Fibroblast of skin of scalp (primary cell): ENCODE measurements at places on chromosomes 6 and 20.

DNA sequence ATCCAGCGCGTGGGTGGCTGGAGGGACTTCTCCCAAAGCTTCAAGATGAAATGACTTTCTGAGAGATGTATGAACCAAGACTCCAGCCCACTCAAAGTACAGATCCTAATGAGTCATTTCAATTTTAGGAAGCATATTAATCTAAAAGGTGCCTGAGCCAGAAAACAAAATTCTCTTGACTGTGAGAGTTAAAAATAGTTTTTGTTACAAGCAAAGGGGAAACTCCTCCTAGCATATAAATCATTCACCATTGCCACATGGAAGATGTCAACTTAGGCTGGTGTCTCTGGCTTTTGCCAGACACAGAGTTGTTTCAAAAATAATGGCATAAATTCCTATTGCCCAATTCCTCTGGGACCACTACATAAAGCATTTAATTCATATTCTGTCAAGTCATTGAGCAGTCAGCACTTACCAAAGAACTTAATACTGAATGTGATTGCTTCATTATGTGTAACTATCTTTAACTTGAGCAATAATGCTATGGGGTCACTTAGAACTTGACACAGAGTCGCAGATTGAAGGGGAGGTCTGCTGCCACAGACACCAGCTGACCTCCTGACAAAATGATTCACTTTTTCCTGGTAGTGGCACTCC is 280.6 kb downstream of the SLC35F1 start:
- peak; percentile 36 for DNase-seq

- DNase-seq, result no peak
These were observed 312 bp downstream of the TXNDC5 start for GRCh38 chr6:7910298-7910653.

DNA sequence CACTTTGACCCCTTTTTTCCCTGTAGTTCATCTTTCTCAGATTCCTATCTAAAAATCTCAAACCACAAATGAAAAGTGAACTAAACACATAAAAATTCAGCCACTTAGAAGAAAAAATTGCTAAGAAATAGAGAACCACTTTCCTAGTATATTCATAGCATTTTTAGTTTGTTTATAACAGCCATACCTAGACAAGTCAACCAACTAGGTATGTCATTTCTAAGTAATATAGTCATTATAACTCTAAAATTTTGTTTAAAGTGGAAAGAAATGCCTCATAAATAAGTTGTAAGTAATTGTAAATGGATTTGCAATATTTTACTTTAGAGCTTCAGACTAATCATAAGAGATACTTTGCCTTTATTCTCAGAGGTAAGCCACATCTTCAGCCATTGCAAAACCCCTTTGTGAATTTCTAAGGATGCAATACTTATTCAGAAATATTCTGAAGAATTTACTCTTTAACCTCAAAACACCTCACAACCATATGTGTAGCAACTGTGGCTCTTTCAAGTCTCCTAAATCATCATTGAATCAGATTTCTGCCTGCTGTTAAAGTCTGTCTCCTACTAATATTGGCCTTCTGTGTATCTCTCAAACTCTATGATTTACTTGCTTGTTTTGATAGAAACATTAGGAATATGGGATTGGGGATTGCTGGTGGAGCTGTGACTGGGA is 6.9 kb upstream of the SUMO4 start:
- DNase-seq, result no peak

DNA sequence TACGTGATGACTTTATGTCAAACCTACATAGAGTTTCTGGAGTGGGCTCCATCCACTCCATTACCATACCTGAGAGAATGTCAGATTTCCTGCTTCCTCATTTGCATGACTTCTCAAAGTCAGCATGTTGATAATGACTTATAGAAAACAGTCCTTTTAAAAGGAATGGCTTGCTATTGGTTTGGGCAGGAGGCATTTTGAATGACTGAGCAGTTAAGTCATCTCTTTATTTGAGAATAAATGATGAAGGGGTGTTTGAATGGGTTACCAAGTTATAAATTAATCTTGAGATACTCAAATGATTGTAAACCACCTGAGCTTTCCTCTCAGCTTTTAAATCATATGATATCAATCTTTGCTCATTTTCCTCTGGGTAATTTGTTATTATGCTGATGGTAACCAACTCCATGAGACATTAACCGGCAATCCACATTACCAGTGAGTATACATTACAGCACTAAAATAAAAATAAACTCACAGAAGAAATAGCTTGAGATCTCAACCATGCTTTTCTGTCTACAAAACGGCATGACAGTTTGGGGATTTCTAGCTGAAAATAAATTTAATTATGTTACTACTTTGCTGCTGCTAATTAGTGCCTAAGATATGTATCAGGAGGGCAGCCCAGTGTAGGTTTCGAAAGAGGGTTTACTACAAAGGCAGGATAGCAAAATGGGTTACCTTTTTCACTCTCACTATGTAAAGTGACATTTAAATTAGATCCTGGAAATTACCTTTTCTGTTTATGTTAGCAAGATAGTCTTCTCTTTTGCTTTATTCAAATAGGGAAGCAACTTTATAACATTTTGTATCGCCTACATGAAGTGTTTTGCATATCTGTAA is 78.8 kb downstream of the RPS12 start:
- no peak for DNase-seq

DNA sequence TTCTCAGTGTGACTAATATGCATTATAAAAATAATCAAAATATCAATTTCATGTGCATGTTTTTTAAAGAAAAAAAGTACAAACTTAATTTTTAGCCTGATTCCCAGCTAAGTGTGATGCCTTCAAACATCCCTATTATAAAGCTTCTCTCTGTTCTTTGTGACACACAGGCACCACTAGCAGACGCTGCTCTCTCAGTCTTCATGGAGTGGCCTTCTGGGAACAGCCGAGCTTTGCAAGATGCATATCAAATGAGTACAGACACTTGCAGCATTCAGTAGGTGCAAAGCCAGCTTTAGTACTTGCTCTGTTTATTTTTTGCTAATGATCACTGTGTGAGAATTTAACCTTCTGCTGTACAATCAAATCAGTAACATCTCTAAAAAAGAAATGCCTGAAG is 340.0 kb downstream of the ADGRB3 start:
- DNase-seq, result no peak

DNA sequence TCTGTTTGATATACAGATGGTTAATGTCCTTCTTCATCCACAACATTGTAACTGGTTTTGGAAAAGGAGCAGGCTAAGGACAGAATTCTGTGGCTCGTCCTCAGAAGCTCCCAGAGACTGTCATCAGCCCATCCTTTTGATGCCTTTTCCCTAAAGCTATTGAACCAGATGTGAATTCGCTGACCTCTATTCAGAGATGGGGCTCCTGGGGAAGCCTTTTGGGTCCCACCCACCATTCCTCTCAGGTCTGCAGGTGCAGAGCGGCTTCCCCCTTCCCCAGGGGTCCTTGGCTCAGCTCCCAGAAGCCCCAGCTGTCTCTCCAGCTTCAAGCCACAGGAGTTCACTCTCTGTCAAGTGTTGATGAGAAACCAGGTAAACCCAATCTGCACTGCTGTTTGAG is 191.7 kb downstream of the SMOC2 start:
- DNase-seq, result no peak

GRCh38 chr6:44064089-44064947 is 62.9 kb downstream of the MRPL14 start:
- peak; percentile 88 for DNase-seq

DNA sequence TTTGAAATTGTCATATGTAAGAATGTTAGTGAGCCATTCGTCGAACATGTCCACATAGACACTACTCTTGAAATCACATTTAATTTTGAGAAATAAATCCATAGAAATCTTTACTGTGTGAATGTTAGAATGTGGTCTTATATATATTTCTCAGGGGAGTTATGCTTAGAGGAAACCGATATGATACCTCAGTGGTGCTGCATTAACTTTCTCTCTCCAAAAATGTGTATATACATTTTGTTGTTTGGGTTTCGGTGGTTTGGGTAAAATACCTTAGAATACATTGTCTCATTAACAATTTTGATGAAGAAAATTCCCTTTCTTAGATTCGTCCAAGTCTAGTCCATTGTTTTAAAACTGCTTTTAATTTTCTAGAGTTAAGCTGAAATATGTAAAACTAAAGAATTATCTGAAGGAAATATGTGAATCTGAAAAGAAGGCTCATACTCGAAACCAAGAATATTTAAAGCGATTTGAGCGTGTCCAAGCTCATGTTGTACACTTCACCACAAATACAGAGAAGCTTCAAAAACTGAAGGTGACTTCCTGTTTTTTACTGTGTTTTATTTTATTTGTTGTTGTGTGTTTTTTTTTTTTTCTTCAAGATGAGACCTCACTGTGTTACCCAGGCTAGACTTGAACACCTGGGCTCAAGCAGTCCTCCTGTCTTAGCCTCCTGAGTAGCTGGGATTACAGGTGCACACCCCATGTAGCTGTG is 10.3 kb downstream of the KIZ start:
- DNase-seq, result no peak

GRCh38 chr20:18678549-18679419 is 90.9 kb downstream of the DTD1 start:
- DNase-seq, result no peak

GRCh38 chr6:156881687-156882629 is 104.8 kb downstream of the ARID1B start:
- DNase-seq, result no peak

DNA sequence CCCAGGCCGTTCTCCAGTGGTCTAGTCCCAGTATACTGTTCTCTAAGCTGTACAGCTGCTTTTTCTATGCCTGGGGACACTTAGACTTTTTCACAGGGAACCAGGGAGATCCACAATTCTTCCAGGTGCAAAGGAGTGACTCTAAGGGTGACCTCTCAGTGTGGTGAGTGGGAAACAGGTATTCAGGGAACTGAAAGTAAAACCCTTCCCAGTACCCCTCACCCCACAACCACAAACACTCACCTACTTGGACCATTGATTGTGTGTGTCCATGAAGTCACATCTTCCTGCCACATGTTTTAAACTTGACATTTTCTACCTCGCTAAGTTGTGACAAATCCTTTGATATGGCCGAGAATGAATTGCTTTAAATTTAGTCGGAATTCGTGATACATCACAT is 183.6 kb downstream of the CLIC5 start:
- DNase-seq, result no peak

DNA sequence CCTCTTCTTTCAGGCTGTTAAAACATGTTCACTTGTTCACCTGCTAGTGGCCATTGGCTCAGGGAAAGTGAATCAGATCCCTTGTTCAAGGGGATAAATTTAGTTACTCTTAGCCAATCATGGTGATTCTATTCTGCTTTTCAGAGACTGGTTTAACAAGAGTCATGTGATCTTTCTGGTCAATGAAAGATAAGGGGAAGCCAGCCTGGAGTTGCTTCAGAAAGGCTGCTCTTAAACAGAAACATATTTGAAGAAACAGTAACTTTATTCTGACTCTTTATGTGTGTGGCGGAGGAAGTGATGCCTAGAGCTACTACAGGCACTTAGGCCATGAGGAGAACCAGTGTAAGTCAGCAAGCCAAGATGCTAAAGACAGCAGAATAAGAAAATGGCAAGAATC is 28.1 kb upstream of the AHI1 start:
- no peak for DNase-seq

- peak; percentile 65 for DNase-seq
These were observed 164.7 kb upstream of the RIMS1 start for GRCh38 chr6:71721642-71722041.

DNA sequence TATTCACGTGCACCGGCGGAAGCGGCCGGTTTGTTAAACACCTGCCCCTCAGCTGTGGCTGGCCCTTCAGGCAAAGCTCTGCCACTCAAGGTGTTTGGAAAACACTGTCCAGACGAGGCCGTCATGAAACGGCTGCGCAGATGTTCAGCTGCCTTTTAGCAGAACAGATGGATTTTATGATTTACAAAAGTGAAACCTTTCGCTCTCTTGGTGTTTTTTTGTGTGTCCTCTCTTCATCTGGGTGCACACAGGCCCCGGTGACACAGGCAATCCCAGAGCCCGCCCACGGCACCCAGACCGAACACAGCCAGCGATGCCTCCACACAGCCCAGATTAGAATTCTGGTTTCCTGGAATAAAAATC is 397.0 kb downstream of the SMOC2 start:
- DNase-seq, result no peak

DNA sequence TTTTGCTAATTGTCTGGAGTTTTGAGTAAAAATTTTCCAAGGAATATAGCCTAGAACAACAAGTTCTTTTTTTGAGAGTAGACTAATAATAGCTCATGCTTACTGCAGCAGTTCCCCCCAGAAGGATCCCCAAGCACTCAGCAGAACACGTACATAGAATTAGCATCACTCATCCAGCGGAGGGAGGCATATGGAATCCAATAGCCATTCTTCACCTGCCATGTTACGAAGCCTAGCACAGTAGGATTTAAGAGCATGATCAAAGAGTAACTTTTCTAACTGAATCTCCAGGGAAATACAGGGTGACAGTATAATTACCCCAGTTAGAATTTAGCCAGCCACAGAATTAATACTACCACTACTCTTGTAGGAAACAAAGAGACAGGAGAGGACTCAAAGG is 511.7 kb upstream of the NOX3 start:
- no peak for DNase-seq

GRCh38 chr6:168343239-168344150 is 23.9 kb upstream of the DACT2 start:
- DNase-seq, result no peak

DNA sequence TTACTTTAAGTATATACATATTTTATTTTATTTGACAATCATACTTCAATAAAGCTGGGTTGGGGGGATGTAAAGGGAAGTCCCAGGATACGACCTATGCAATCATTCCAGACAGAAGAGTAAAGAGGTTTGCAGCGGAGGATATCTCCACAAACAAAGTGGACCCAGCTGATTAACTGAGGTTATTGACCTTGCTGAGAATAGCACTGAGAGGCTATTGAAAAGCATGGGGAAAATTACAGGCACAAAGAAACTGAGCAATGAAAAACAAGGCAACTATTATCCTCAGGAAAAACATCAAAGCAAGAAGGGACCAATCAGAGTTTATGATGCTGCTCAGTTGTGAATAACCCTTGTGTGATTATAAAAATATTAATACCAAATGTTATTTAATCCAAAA is 32.6 kb downstream of the SERPINB1 start:
- DNase-seq, result no peak

DNA sequence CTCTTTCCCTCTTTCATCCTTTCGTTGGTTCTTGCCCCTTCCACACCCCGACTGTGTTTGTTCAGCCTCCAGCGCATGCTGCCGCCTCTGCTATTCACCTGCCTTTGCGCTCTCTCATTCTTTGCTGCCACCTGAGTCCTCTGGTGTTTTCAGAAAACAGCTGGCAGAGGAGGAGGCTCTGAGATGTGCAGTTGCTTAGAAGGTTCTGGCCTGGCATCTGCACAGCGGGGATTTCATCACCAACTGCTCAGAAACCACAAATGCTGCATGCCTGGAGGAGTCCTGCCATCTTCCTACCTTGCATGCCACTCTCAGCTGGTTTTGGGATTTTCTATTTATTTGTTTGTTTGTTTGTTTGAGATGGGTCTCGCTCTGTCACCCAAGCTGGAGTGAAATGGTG is 39.2 kb upstream of the CLDN20 start:
- no peak for DNase-seq

DNA sequence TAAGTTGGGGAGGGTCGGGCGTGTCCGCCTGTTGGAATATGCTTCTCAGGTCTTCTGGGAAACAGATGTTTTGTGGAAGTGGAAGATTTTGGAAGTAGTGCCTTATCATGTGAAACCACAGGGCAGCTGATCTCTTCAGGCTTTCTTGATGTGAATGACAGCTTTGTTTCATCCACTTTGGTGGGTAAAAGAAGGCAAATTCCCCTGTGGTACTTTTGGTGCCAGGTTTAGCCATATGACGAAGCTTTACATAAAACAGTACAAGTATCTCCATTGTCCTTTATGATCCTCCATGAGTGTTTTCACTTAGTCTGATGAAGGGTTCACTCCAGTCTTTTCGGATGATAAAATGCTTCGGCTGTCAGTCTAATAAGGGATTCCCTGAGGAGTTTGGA is 4.6 kb downstream of the IRF4 start:
- no peak for DNase-seq

GRCh38 chr6:4895971-4896370 is 107.9 kb downstream of the RPP40 start:
- DNase-seq, result no peak
